ENCODE measurements at places on chromosomes 4 and X. TPM values are rescaled to one million over a fixed set of nuclear protein-coding genes. Genes with fewer than 3 reads are reported as not detected.

The S100G gene
- polyA plus RNA-seq = 1.8 TPM

The AKAP4 gene
- polyA plus RNA-seq = 0.16 TPM

The SGMS2 gene
- 9.2 TPM for polyA plus RNA-seq

The ALAS2 gene
- 4.3 TPM for polyA plus RNA-seq

- DNase-seq = peak; percentile 64
Measured at GRCh38 chrX:17595456-17596035, 141.7 kb upstream of the SCML1 start.

DNA sequence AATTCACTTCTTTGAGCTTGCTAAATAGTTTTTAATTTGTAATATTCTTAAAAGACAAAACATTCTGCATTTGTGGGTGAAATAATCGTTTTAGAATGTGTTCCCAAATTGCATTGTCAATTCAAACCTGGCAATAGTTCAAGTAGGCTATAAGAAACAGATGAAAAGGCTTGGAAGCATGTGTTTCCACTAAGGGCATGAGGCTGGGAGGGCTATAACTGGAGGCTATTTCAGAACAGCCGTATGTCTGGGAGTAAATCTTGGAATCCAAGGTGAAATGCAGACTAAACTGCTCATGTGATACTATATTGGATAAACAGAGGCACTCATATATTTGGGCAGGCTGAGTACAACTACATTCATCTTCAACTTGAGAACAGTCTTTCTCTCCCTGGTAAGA, 117.4 kb upstream of the GRPR start:
- no peak for DNase-seq

GRCh38 chr4:38949411-38950051, 81.9 kb downstream of the FAM114A1 start:
- DNase-seq = peak; percentile 6

DNA sequence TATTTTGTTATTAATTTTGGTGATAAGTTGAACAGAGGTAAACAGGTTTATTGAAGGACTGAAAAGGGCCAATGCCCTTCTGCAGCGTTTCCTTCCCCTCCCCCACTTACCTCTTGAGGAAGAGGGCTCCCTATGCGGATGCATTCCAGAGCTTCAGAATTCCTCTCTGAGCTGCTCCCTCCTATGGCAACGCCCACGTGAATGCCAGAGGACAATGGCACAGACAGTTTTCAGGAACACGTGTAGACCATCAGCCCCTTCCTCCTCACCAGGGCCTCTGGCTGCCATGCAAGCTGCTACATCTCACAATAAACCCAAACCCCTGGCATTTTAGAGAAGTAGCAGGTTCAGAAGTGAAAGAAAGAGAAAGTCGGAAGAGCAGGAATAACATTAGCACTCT, 127.9 kb downstream of the CHRDL1 start:
- no peak for DNase-seq

GRCh38 chrX:39720945-39721344, 376.8 kb downstream of the BCOR start:
- no peak for DNase-seq

GRCh38 chr4:82493721-82494425, 63.5 kb downstream of the ENOPH1 start:
- no peak for DNase-seq

GRCh38 chr4:54897590-54897989, 227.8 kb downstream of the KDR start:
- no peak for DNase-seq

Measured in small intestine (tissue), 16 donors.